GM23248 (cell line): ENCODE measurements at places on chromosomes 5 and 9.
A peak's percentile ranks its signal among the peaks of the same experiment; 100 is the strongest.

GRCh38 chr5:147160902-147161700 is 73.7 kb upstream of the STK32A start:
- H3K4me1 ChIP-seq: no peaks in the 10 kb centered on the region
- 0 out of 2 replicates have a peak, but pooled peaks cover 10% of the 10 kb centered on the region for H3K27me3 ChIP-seq
- DNase-seq: no peak

GRCh38 chr5:159849437-159850083 is 66.7 kb upstream of the ADRA1B start:
- peaks cover 17% of the 10 kb centered on the region; the same call in 1 of the 2 replicates for H3K4me1 ChIP-seq
- no peaks in the 10 kb centered on the region for H3K27me3 ChIP-seq
- peak; percentile 88 for DNase-seq
- no peak overlapping the region for H3K4me3 ChIP-seq
- no peaks in the 10 kb centered on the region for H3K36me3 ChIP-seq

GRCh38 chr9:37269221-37269620 is 148.8 kb downstream of the ZCCHC7 start:
- no peaks in the 10 kb centered on the region for H3K4me1 ChIP-seq
- H3K4me3 ChIP-seq: no peak overlapping the region
- DNase-seq: no peak
- no peak overlapping the region for H3K27ac ChIP-seq
- H3K27me3 ChIP-seq: no peaks in the 10 kb centered on the region

DNA sequence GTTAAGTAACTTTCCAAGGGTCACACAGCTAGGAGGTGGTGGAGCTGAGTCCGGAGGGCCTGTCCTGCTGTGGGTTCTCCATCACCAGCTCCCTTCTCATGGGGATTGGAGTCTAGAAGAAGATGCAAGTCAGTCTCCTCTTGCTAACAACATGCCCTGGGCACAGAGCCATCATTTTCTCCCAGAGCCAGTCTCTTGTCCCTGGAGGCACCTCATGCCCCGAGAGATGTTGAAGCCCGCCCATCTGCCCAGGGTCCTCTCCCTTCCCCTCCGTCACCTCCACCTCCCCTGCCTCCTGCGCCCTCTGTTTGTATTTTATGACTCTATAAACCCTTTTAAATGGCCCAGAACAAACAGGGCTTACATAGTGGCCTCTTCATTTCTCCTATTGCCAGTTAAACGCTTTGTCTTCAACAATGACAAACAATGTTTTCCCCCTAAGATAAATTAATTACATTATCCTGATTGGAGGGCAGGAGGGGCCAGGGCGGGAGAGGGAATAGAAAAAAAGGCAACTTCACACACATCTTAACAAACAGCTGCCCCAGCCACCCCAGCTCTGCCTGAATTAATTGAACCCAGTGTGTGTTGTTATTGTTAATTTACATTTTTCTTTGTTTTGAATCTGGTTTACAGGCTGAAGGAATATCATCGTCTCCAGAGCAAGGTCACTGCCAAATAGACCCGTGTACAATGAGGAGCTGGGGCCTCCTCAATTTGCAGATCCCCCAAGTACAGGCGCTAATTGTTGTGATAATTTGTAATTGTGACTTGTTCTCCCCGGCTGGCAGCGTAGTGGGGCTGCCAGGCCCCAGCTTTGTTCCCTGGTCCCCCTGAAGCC is 55.8 kb downstream of the ASS1 start:
- no peaks in the 10 kb centered on the region for H3K4me1 ChIP-seq
- no peak overlapping the region for H3K4me3 ChIP-seq
- no peaks in the 10 kb centered on the region for H3K27me3 ChIP-seq
- H3K36me3 ChIP-seq: no peaks in the 10 kb centered on the region; the same call in 1 of the 2 replicates
- H3K27ac ChIP-seq: no peak overlapping the region
- no peak for DNase-seq

GRCh38 chr5:172647352-172648012 is 6.4 kb downstream of the NEURL1B start:
- H3K4me1 ChIP-seq: no peaks in the 10 kb centered on the region
- no peak for DNase-seq
- no peaks in the 10 kb centered on the region for H3K36me3 ChIP-seq
- H3K27me3 ChIP-seq: no peaks in the 10 kb centered on the region

DNA sequence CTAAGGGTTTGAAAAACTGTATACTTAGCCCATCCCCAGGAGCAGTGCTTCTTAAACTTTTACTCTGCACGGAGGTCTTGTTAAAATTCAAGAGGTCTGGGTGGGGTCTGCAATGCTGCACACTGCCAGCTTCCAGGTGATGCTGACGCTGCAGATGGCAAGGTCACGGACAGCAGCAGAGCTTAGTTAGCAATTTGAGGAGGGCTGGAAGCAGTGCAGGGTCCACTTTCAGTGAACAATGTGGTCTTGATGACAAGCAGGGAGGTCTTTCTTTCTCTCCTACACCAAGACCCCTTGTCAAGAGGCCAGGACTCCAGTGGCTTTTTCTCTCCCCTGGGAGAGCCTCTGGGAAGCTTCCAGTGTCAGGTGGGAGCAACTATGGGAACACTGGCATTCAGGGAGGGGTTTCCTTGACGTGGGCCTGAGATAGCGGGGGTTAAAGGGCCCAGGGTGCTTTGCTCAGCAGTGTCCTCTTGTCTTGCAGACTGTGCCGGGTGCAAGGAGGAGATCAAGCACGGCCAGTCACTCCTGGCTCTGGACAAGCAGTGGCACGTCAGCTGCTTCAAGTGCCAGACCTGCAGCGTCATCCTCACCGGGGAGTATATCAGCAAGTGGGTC is 65.0 kb upstream of the AFAP1L1 start:
- no peak for DNase-seq
- peak overlapping the region; percentile 44 for H3K27ac ChIP-seq
- no peak overlapping the region for H3K4me3 ChIP-seq

DNA sequence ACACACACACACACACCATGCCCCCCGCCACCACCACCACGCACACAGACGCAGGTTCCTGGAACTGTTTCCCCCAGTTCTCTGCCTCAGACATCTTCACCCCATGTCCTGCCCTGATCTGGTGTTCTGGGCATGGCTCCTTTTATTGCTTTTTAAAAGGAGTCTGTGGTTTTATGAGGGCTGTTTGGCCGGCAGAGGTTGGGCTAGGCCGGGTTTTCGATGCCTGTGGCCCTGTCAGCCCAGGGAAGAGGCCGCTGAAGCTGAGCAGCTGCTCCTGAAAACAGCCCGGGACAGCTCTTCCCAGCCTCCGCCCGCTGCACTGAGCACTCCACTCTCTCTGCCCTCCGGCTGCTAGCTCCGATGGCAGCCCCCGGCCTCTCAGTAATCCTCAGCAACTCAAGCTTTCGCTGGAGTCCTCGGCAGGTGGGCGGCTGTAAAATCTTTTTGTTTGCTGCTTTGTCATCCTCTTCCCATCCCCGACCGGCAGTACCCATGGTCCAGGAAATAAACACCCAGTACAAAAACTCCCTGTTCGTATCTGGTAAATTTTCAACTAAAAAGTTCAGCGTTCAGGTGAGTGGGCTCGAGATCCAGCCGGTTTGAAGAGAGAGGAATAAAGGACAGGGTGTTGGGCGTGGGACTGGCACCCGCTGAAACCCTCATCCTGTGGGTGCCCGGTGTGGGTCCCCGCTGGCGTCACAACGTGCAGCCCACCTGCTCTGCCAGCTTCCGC is 103.0 kb upstream of the ERCC6L2 start:
- H3K4me3 ChIP-seq: 0 out of 2 replicates have a peak overlapping the region, but pooled peaks have one; percentile 25
- no peaks in the 10 kb centered on the region for H3K4me1 ChIP-seq
- peaks cover 49% of the 10 kb centered on the region for H3K27me3 ChIP-seq
- H3K36me3 ChIP-seq: no peaks in the 10 kb centered on the region
- no peak overlapping the region for H3K27ac ChIP-seq
- peak; percentile 65 for DNase-seq

- DNase-seq: peak; percentile 9
- no peaks in the 10 kb centered on the region for H3K36me3 ChIP-seq
- peaks cover 31% of the 10 kb centered on the region for H3K4me1 ChIP-seq
- H3K4me3 ChIP-seq: no peak overlapping the region
- no peaks in the 10 kb centered on the region for H3K27me3 ChIP-seq
Observed at GRCh38 chr9:33189331-33189791, 22.2 kb upstream of the B4GALT1 start.

- no peaks in the 10 kb centered on the region for H3K27me3 ChIP-seq
- H3K4me1 ChIP-seq: peaks cover 30% of the 10 kb centered on the region
- no peak overlapping the region for H3K27ac ChIP-seq
Observed at GRCh38 chr5:172433071-172433470, 21.3 kb downstream of the SH3PXD2B start.

- peak; percentile 38 for DNase-seq
- H3K4me1 ChIP-seq: peaks cover 69% of the 10 kb centered on the region
- H3K36me3 ChIP-seq: no peaks in the 10 kb centered on the region
- no peaks in the 10 kb centered on the region for H3K27me3 ChIP-seq
Observed at GRCh38 chr5:137191179-137191578, 307.9 kb downstream of the SPOCK1 start.

DNA sequence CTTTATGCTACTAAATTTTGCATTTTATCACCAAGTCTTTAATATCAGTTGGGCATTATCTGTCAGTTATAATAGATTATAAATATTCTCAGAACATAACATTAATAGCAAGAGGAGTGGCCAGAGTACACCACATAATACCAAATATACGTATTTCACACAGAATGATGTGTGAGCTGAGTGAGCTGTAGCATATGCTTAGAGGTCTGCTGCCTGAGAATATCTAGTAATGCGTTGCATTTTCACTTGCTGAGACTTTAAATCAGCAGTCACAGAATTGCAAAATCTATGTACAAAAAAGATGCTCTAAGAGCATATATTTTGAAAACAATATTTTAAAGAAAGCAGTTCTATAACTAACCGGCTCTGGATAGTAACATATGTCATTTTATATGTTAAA is 921.1 kb upstream of the EDIL3 start:
- no peaks in the 10 kb centered on the region for H3K27me3 ChIP-seq
- no peak overlapping the region for H3K4me3 ChIP-seq
- no peak for DNase-seq
- no peaks in the 10 kb centered on the region for H3K4me1 ChIP-seq
- H3K27ac ChIP-seq: no peak overlapping the region

DNA sequence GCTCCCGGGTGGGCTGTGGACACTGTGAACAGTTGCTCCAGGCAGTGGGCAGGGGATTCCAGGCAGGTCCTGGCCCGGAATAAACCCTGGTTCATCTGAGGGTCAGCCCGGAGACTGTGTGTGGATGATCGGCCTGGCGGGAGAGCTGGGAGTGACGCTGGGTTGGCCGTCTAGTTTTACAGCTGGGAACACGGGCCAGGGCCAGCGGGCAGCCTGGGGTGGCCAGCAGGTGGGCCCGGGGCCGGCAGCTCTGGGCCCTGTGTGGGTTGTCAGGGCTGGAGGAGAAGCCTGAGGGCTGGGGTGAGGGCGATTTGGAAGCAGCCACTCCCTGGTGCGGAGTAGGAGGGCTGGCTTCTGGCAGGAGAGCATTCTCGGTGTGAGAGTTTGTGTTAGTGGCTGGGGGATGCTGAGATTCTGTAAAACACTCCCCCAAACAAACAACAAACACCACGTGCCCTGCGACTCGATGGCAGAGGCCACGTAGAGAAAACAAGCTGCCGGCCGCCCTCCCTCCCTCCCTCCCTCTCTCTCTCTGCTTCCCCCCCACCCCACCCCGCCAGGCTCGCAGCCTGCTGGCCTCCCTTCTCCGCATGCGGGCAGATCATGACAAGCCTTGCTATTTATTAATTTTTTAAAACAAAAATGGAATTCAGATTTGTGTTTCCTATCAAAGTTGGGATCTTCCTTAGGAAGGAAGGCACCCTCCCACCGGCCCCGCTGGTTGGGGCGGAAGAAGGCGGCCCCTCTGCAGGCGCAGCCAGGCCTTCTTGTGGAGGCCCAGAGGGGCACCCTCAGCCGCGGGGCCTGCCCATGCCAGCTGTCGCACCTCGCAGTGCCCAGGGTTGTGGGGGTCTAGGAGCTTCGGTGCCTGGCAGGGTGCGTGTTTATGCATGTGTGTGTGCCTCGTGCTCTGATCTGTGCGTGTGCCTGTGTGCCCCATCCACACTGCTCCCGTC is 49.5 kb downstream of the RXRA start:
- peaks cover 23% of the 10 kb centered on the region for H3K4me1 ChIP-seq
- peak overlapping the region; percentile 19; the same call in 1 of the 2 replicates for H3K27ac ChIP-seq
- no peak overlapping the region for H3K4me3 ChIP-seq
- DNase-seq: peak; percentile 56

GRCh38 chr9:18331310-18331684 is 142.7 kb upstream of the ADAMTSL1 start:
- H3K27ac ChIP-seq: no peak overlapping the region
- no peaks in the 10 kb centered on the region for H3K27me3 ChIP-seq
- 0 out of 2 replicates have a peak, but pooled peaks cover 4% of the 10 kb centered on the region for H3K4me1 ChIP-seq
- no peak for DNase-seq
- H3K36me3 ChIP-seq: no peaks in the 10 kb centered on the region

DNA sequence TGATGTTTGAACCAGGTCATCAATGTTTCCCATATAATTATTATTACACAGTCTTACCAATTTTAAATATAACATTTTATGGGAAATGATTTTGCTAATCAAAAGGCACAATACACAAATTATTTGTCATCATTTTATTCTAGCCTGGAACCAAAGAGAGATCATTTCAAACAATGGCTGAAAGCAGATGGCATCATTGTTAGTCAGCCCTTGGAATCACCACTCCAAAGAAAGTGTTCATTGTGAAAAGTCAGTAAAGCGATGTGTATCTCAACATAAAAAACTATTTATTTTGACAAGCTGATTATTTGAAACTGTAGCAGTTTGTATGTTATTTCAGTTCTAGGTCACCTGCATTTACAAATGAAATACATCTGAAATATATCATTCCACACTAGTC is 1068.7 kb downstream of the CDH12 start:
- no peaks in the 10 kb centered on the region for H3K36me3 ChIP-seq
- no peak overlapping the region for H3K27ac ChIP-seq
- DNase-seq: no peak
- H3K27me3 ChIP-seq: no peaks in the 10 kb centered on the region
- no peak overlapping the region for H3K4me3 ChIP-seq
- H3K4me1 ChIP-seq: no peaks in the 10 kb centered on the region

DNA sequence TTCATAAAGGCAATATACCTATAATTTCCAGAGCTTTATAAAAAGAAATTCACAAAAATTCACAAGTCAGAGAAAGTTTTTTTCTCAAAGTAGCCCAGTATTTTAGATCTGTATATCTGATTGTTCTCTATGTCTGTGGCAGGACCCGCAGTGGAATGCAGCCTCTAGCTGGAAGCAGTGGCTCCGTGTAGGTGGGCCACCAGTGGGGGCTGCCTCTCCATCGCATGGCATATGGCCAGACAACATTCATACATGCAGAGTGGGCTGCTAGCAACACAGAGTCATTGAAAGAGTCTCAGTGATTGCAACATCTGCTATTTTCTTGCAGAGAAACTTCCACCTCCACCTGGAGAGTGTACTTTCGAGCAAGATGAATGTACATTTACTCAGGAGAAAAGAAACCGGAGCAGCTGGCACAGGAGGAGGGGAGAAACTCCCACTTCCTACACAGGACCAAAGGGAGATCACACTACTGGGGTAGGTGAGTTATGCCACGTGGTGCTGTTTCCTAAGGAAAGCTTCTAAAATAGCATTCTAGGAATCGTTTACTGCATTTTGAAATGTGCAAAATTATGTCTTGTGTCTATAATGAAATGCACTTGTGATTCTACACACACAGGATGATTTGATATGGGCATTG is 88.5 kb upstream of the SMC5 start:
- H3K27me3 ChIP-seq: no peaks in the 10 kb centered on the region
- H3K36me3 ChIP-seq: no peaks in the 10 kb centered on the region
- H3K4me1 ChIP-seq: no peaks in the 10 kb centered on the region
- no peak overlapping the region for H3K27ac ChIP-seq
- DNase-seq: no peak
